ENCODE measurements at places on chromosomes 5 and 9.

DNA sequence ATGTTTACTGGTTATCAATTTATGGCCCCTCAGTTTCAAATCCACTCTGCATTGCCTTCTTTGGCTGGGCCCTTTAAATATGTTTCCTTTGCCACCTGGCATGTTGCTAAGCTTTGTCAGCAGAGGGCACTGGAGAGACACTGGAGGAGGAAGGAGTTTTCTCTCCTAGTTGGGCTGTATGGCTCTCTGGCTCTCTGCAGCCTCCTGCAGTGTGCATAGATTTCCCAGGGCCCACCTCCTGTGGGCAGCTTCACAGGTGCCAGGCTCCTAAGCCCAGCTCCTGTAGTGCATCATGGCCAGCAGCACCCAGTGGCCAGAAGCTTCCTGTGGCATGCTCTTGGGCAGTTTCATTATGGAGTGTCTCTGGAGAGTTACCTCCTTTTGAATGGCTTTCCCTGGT, 23.3 kb downstream of the CAVIN4 start:
- DNase-seq = peak; percentile 71

DNA sequence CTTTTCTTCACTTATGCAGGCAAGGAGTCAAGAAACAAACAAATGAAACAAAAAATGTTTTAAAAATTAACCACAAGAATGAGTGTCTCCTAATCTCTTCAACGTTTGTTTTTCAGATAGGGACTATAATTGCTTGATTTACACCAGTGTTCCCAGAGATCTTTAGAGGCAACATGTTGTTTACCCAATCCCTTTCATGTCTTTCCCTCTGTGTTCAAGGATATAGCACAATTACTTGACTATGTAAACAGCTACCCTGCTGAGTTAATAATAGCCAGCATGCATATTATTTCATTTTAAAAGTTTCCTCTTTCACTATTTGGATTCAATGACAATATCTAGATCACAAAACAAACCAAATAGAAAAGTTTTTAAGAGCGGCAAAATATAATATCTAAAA, 25.1 kb upstream of the SHISAL2B start:
- DNase-seq = no peak

GRCh38 chr5:75651575-75652238, 40.5 kb downstream of the ANKDD1B start:
- peak; percentile 18 for DNase-seq

DNA sequence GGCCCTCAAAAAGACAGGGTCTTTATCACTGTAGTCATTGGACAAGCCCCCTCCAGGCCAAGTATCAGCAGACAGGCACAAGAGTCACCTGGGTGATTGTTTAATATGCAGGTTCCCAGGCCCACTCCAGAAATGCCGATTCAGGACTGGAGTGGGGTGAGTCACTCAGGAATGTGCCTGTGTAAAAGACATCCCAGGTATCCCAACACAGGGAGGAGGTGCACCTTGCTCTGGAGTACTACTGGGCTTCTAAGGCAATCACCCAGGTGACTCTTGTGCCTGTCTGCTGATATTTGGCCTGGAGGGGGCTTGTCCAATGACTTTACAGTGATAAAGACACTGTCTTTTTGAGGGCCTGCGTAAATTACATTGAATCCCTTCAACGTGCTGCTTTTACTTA, 40.6 kb downstream of the ACTL7B start:
- DNase-seq = peak; percentile 75

GRCh38 chr5:1008451-1009358, at the start of gene NKD2:
Gene NKD2, plus strand, starts transcription at chr5:1008802. Its CDS starts 256 bp downstream, at chr5:1009058.
- no peak for DNase-seq

- DNase-seq = peak; percentile 85
Measured at GRCh38 chr9:82553654-82554366, 509.1 kb downstream of the RASEF start.

DNA sequence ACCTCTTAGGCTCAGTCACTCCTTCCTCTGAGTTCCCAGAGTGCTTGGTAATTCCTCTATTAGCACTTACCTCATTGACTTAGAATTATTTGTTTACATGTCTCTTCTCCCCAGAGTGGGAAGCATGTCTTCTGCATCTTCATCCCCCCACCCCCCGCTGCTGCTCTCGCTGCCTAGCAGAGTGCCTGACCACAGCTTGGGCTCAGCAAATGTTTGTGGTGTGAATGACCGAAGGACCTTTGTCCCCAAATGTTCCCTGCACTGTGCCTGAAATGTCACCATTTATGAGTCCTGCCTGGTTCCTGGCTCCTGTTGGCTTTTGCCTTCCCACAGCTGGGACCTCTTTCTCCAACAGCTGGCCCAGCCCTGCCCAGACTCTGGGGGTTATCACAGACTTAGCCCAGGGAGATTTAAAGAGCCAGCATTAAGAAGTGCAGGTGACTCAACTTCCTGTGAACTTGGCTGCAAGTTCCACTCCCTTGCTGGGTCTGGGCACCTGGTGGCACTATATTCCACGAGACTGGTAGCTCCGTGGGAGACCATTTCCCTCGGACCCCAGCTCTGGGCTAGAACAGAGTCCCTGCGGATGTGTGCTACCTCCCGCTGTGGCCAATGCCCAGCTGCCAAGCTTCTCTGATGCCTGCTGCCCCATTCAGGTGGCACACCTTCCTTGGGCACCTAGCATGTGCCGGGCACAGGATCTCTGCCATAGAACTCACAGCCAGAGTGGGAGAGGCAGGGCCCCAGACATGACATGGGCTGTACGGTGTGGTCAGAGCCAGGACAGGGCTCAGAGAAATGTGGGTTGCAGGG, 1.8 kb upstream of the HMCN2 start:
- peak; percentile 36 for DNase-seq

DNA sequence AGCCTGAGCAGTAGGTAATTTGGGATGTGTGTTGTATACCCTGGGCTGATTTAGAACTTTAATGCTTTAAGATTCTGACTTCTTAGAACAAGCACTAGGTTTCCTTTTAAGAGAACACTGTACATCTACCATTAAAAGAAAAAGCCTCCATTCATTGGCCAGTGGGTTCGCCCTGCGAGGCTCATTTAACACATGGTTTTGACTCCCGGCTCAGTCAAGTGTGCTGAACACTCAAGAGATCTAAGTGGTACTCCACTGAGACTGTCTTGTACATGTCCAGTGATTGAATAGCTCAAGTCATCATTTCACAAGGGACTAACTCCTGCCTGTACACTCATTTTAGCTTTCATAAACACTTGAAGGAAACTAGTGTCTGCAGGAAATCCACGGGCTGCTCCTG, 3.9 kb downstream of the FUBP3 start:
- DNase-seq = no peak

DNA sequence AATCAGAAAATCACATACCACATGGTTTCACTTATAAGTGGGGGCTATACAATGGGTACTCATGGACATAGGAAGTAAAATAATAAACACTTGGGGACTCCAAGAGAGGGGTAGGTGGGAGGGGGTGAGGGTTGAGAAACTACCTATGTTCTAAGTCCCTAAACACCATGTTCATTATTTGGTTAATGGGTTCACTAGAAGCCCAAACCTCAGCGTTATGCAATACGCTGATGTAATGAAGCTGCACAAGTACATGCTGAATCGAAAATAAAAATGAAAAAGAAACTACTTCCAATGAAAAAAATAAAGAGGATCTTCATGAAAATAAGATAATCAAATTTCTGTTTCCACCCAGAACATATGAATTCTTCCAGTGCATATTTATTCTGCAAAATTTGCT, 208.5 kb downstream of the TMEM161B start:
- DNase-seq = no peak

- no peak for DNase-seq
Measured at GRCh38 chr5:77844623-77845323, 68.6 kb upstream of the TBCA start.

GRCh38 chr5:12636209-12636608, 732.0 kb upstream of the CTNND2 start:
- DNase-seq = peak; percentile 64

- DNase-seq = no peak
Measured at GRCh38 chr9:126096340-126096739, 230.3 kb upstream of the MVB12B start.

- no peak for DNase-seq
Measured at GRCh38 chr9:136849960-136850865, 1.0 kb downstream of the PHPT1 start.

DNA sequence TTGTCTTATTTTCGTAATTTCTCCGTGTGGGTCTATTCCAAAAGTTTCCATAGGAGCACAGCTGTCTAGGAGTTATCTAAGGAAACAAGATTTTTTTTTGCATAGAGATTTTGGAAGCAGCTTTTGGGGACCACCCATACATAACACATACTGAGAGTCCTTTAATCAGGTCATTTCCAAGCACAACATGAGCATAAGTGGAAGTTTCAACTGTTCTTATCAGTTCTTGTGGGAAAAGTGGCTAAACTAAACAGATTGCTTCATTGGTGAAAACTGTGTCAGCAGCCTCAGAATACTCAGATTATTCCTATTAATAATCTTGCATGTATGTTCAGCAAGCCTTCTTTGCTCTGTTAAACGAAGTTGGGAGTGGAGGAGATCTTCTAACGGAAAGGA, 153.6 kb upstream of the TYRP1 start:
- no peak for DNase-seq

- DNase-seq = no peak
Measured at GRCh38 chr5:155025895-155026294, 12.3 kb downstream of the KIF4B start.

DNA sequence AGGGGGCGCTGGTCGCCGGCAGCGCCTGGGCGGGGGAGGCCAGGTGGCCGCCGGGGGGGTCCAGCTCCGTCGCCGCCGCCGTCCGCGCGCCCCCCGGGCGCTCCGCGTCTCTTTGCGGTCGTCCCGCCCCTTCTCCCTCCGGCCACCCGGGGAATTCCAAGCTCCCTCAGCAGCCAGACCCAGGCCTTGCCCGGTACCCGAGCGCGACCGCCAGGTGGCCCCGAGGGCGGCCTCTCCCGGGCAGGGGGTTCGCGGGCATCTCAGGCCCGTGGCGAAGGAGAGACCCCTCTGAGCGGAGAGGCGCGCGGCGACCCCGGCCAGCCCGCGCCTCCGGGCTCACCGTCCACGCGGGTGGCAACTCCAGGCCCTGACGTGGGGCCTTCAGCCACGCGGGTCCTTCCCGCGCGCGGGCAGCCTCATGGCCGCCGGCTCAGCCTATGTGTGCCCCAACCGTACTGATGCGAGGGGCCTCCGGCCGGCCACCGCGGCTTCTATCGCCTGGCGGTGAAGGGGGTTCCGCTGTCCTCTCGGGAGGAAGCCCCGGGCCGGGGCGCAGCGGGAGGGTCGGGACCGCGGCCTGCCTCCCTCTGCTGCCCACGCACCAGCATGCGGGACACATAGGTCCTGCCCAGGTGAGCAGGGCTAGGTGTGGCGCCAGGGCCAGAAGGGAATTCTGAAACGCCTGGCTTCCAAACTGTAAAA, 529 bp upstream of the NRARP start:
- DNase-seq = no peak

DNA sequence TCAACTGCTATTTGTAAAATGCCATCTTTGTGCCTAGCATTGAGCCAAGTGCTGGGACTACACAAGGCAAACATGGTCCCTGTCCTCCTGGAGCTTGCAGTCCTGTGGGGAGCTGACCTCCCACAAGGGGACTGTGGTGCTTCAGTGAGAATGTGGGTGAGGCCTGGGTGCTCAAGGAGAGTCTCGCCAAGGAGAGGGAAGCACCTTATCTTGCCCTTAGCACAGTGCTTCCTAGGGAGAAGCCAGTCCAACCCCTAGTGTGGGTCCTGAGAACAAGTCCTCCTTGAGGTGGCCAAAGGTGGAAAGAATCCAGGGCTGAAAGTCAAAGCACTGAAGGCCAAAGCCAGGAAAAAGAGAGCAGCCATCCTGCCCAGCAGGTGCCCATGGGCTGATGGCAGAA, 31.1 kb upstream of the MVB12B start:
- no peak for DNase-seq

Measured in epithelial cell of esophagus (primary cell).